ENCODE measurements at places on chromosomes 2 and 18. TPM values are rescaled to one million over a fixed set of nuclear protein-coding genes. Genes with fewer than 3 reads are reported as not detected.

GRCh38 chr2:28436525-28437051 is 43.9 kb downstream of the FOSL2 start:
- no peak for ATAC-seq

- ATAC-seq, result peak; percentile 44
Observed at GRCh38 chr2:20223407-20224163, 1.3 kb downstream of the SDC1 start.

DNA sequence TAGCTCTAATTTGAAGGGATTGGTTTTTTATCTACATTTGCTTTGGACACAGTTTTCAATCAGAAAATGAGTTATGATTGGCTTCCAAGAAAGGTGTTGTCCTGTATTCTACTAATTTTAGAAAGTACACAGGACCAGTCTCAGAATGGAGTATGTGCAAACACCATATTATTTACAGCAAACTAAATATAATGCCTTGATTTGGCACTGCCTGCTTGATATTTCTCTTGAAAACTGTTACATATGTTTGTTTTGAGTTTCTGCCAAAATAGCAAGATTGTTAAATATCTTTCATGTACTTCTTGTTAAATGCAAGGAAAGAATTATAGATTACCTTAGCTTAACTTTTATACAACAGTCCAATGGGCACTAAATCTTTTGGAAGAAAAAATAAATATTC is 694.9 kb downstream of the KCNJ3 start:
- no peak for ATAC-seq

The NYAP2 gene
- total RNA-seq, result 7.9 TPM

Data from motor neuron (in vitro differentiated cells).